ENCODE measurements at places on chromosomes 3 and 15.

- no peak for DNase-seq
Observed at GRCh38 chr15:29820394-29821154, 1.7 kb downstream of the TJP1 start.

GRCh38 chr3:100317912-100318311, 16.6 kb upstream of the NIT2 start:
- DNase-seq, result no peak

- no peak for DNase-seq
Observed at GRCh38 chr15:96409215-96410138, 79.0 kb downstream of the NR2F2 start.

GRCh38 chr15:100691321-100691720, 88.9 kb downstream of the ASB7 start:
- DNase-seq, result no peak

DNA sequence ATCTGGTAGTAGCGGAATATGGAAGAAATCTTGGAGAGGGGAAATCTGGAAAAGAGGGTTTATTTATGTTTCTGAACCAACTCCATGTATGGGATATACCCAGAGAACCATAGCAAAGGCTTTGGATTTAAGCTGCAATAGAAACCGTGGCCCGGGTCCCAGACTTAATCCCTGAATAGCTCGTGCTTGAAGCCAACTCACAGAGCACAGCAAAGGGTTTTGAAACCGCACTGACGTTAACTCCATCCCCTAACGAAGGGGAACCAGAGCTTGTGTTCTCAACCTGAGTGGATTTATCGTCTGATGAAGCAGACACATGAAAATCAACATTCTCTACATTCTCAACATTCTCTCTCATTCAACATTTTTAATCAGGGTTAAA, 154.6 kb downstream of the APBA2 start:
- DNase-seq, result no peak

All from activated T-cell treated with anti-CD3 and anti-CD28 coated beads for 1 hour (primary cell).